Stomach (tissue), 19 donors: ENCODE measurements at places on chromosomes 2 and 18. TPM values are rescaled to one million over a fixed set of nuclear protein-coding genes. Genes with fewer than 3 reads are reported as not detected.

- H3K27ac ChIP-seq: no peak overlapping the region
- H3K4me3 ChIP-seq: no peak overlapping the region
- no peak for DNase-seq
Measured at GRCh38 chr2:138620431-138620830, 118.9 kb downstream of the SPOPL start.

DNA sequence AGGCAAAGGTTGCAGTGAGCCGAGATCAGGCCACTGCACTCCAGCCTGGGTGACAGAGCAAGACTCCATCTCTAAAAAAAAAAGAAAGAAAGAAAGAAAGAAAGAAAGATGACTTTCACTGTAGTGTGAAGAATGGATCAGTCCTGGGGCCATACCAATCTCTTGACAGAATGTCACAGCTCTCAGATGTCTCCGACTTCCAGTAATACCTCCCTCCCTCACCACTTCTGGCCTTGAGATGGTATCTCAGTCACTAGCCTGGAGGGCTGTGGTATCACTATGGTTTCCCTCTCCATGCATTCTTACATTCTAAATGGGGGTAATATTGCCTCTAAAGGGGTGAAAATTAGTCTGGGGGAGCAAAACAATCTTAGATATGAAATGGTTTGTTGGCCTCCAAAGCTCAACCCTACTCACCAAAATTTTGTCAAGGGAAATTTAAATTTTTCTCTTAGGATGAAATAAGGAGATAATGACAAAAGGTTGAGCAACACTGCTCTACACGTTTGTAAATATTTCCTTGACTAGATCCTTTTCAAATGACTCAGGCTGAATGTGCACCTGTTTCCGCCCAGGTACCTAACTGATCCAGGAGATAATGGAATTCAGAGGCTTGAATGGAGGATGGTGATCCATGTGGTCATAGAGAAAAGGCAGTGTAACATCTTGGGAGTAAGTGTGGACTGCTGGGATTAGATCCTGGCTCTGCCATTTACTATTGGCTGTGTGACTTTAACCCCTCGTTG lies 19.9 kb upstream of the SPRED2 start:
- no peak for DNase-seq
- H3K4me1 ChIP-seq: no peaks in the 10 kb centered on the region
- H3K27ac ChIP-seq: no peak overlapping the region
- H3K36me3 ChIP-seq: no peaks in the 10 kb centered on the region
- H3K4me3 ChIP-seq: no peak overlapping the region

DNA sequence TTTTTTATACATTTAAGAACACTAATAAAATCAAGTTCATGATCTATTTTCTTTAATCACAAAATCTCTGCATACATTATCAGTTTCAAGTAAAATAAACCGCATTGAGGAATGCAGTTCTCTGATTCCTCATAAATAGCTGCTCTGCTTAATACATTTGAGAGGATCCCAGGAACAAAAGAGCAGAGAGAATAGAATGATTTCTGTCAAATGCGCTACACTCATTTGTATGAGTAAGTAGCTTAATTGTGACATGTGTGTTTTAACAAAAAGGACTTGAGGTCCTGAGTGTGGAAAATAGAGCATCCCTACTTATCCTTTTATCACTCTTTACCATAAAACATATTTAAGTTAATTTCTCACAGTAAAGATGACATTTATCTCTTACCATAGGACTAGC lies 134.0 kb downstream of the PID1 start:
- H3K27me3 ChIP-seq: no peaks in the 10 kb centered on the region
- no peaks in the 10 kb centered on the region for H3K4me1 ChIP-seq
- peaks cover 4% of the 10 kb centered on the region for H3K36me3 ChIP-seq
- no peak for DNase-seq
- no peak overlapping the region for H3K27ac ChIP-seq

GRCh38 chr2:43004879-43005244 lies 212.5 kb upstream of the HAAO start:
- no peak for DNase-seq
- H3K36me3 ChIP-seq: no peaks in the 10 kb centered on the region
- H3K4me3 ChIP-seq: no peak overlapping the region
- peak overlapping the region; percentile 83 for H3K27ac ChIP-seq

Gene SCYGR4
- total RNA-seq: not detected

Gene CROCC2
- total RNA-seq: not detected

DNA sequence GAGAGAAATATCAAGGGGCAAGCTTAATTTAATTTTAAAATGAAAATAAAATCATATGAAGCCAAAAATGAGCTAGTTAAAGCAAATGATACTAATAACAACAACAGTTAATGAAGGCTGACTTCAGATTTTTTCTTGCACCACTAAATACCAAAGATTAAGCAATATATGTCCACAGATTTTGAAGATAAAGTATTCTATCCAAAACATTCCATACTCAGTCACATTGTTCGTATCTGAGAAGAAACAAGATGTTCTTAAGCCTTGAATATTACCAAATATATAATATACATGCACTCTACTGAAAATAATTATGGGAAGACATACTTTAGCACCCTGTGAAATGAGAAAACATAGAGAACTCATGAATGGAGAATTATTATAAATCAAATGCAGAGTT lies 593.3 kb upstream of the SYT4 start:
- DNase-seq: no peak
- no peaks in the 10 kb centered on the region for H3K27me3 ChIP-seq
- H3K36me3 ChIP-seq: no peaks in the 10 kb centered on the region
- no peak overlapping the region for H3K27ac ChIP-seq
- H3K4me1 ChIP-seq: no peaks in the 10 kb centered on the region

GRCh38 chr2:135009339-135009738 lies 37.9 kb downstream of the MAP3K19 start:
- H3K27ac ChIP-seq: no peak overlapping the region
- no peaks in the 10 kb centered on the region for H3K36me3 ChIP-seq
- no peaks in the 10 kb centered on the region for H3K27me3 ChIP-seq
- no peak overlapping the region for H3K4me3 ChIP-seq

DNA sequence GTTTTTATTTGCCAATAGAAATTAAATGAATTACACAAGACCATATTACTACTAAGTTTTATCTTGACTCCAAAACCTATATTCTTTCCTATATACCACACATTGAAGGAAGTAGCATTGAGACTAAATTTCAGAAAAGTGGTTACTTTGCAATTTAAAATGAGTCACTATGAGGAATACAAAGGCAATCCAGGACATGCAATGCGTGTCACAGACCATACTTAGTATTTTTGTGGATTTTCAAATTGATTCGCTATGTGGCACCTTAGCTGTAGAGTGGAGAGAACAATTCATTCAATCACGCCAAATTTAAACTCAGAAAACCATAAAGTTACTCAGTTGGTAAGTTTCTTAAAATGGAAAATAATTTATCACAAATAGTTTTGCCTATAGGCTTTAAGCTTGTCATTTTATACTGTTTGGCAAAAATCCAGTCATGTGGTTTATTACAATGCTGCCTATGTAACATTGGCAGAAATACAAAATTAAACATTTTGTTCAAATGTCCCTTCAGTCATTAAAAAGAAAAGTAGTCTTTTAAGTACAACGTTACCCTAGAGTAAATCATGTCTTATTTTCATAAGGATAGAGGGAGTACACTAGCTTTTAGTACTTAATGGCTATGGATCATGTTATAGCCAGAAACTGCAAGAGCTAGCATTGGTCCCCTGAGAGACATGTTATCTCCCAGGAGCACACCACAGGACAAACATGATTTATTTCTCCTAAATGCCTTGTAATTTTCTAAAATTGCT lies 222.8 kb upstream of the CDH7 start:
- H3K4me3 ChIP-seq: no peak overlapping the region
- no peaks in the 10 kb centered on the region for H3K27me3 ChIP-seq
- no peaks in the 10 kb centered on the region for H3K4me1 ChIP-seq
- no peak for DNase-seq
- H3K27ac ChIP-seq: no peak overlapping the region

DNA sequence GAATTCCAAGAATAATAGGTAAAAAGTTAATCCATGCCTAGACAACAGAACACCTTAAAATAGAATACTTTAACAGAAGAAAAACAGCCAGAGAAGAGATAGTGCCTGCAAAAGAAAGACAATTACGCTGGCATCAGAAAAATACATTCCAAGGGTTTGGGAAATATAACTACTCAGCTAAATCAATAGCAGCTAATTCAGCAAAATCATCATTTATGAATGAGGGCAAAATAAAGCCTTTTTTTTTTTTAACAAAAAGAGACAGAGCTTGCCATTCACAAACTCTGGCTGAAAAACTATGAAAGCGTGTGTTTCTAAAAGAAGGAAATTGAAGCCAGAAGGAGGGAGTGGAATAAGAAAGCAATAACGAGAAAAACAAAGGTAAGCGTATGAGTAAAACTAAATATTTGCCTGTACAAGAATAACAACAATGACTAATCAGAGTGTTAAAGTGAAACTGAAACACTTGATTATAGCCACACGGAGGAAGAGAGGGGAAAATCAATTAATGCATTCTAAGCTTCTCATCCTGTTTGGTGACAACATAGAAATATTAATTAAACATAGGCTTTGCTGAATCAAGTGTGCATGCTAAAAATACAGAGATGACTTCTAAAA lies 90.2 kb downstream of the EHD3 start:
- H3K4me3 ChIP-seq: peak overlapping the region; percentile 6
- peak; percentile 44 for DNase-seq
- H3K27me3 ChIP-seq: no peaks in the 10 kb centered on the region
- no peaks in the 10 kb centered on the region for H3K4me1 ChIP-seq
- no peaks in the 10 kb centered on the region for H3K36me3 ChIP-seq

- H3K4me1 ChIP-seq: no peaks in the 10 kb centered on the region
- H3K4me3 ChIP-seq: no peak overlapping the region
- no peaks in the 10 kb centered on the region for H3K27me3 ChIP-seq
- no peak for DNase-seq
Measured at GRCh38 chr2:96073170-96073775, 38.6 kb upstream of the GPAT2 start.

- H3K4me1 ChIP-seq: no peaks in the 10 kb centered on the region
- DNase-seq: no peak
- H3K36me3 ChIP-seq: no peaks in the 10 kb centered on the region
- no peak overlapping the region for H3K27ac ChIP-seq
- no peaks in the 10 kb centered on the region for H3K27me3 ChIP-seq
- H3K4me3 ChIP-seq: no peak overlapping the region
Measured at GRCh38 chr2:64350996-64351395, 103.0 kb upstream of the LGALSL start.

Gene PIEZO2
- total RNA-seq: 0.89 TPM

GRCh38 chr2:174094542-174094941 lies 129.4 kb upstream of the SP3 start:
- no peak for DNase-seq
- no peaks in the 10 kb centered on the region for H3K27me3 ChIP-seq
- H3K4me1 ChIP-seq: no peaks in the 10 kb centered on the region
- no peak overlapping the region for H3K4me3 ChIP-seq
- H3K27ac ChIP-seq: no peak overlapping the region

Gene PTH2R
- not detected for total RNA-seq

DNA sequence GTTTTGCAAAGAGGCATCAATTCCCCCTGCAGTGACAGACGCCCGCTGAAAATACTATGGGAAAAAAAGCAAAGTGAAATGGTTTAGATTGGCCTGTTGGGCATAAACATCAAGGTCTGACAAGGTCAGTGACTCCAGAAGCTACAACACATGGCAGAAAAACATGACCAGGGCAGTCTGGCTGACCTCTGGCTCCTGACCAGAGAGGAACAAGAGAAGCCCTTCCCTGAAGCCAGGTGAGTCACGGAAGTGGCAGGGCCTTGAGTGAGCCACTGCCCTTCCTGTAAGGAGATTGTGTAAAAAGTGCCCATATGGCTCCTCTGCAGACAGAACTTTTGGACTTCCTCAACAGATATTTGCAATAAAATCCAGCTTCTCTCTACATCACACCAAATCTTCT lies 72.0 kb downstream of the DNER start:
- no peaks in the 10 kb centered on the region for H3K27me3 ChIP-seq
- H3K27ac ChIP-seq: no peak overlapping the region
- H3K36me3 ChIP-seq: no peaks in the 10 kb centered on the region
- H3K4me1 ChIP-seq: no peaks in the 10 kb centered on the region
- H3K4me3 ChIP-seq: no peak overlapping the region

- no peak overlapping the region for H3K4me3 ChIP-seq
- H3K27me3 ChIP-seq: no peaks in the 10 kb centered on the region
- H3K36me3 ChIP-seq: no peaks in the 10 kb centered on the region
- H3K4me1 ChIP-seq: no peaks in the 10 kb centered on the region
- H3K27ac ChIP-seq: no peak overlapping the region
Measured at GRCh38 chr18:13511961-13512577, 214.3 kb downstream of the FAM210A start.

DNA sequence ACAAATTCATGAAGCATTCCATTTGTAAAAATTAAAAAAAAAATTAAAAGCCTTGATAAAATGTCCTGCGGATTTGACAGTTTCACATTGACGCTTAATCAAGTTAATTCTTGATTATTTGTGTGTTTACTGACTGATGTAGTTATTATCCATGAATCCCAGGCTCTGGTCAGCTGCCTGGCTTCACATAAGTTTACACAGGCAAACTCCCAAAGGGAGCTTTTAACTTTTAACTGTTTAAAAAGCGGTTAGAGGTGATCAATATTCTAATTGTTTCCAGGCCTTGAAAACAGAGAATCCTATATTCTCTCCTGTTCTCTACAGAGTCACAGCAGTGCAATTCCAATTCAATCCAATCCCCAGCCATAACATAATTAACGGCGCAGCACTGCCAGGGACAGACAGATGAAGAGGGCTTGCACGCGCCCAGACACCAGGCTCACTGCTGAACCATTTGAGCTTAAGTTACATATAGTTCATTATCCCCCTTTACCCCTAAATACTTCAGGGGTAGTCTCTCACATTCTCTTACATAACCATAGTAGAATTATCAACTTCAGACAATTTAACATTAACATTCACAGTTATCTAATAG lies 47.5 kb downstream of the ATP8B1 start:
- H3K4me3 ChIP-seq: no peak overlapping the region
- H3K27me3 ChIP-seq: no peaks in the 10 kb centered on the region
- peak overlapping the region; percentile 9 for H3K27ac ChIP-seq
- peaks cover 46% of the 10 kb centered on the region for H3K4me1 ChIP-seq

GRCh38 chr2:145022666-145023333 lies 502.9 kb upstream of the ZEB2 start:
- H3K36me3 ChIP-seq: no peaks in the 10 kb centered on the region
- H3K27me3 ChIP-seq: no peaks in the 10 kb centered on the region
- H3K27ac ChIP-seq: no peak overlapping the region
- H3K4me3 ChIP-seq: no peak overlapping the region
- DNase-seq: no peak

GRCh38 chr2:197030090-197030489 lies 103.6 kb upstream of the PGAP1 start:
- DNase-seq: peak; percentile 31
- no peak overlapping the region for H3K4me3 ChIP-seq
- no peaks in the 10 kb centered on the region for H3K27me3 ChIP-seq
- H3K4me1 ChIP-seq: peaks cover 7% of the 10 kb centered on the region

- H3K4me1 ChIP-seq: peaks cover 19% of the 10 kb centered on the region
- peak overlapping the region; percentile 39 for H3K4me3 ChIP-seq
- H3K27ac ChIP-seq: no peak overlapping the region
Measured at GRCh38 chr2:70789304-70790135, 923 bp downstream of the FIGLA start.

- no peaks in the 10 kb centered on the region for H3K27me3 ChIP-seq
- no peak overlapping the region for H3K27ac ChIP-seq
- H3K4me3 ChIP-seq: no peak overlapping the region
- no peaks in the 10 kb centered on the region for H3K36me3 ChIP-seq
- no peaks in the 10 kb centered on the region for H3K4me1 ChIP-seq
Measured at GRCh38 chr2:190599073-190599472, 49.8 kb upstream of the NAB1 start.
